Activated T-helper 9 cell treated with anti-CD3 and anti-CD28 coated beads, Interleukin-2, amount 50 U/mL, for 16 hours (primary cell): ENCODE measurements at places on chromosomes 4 and X.

- no peak for DNase-seq
Observed at GRCh38 chrX:151384807-151385206, 12.2 kb upstream of the VMA21 start.

DNA sequence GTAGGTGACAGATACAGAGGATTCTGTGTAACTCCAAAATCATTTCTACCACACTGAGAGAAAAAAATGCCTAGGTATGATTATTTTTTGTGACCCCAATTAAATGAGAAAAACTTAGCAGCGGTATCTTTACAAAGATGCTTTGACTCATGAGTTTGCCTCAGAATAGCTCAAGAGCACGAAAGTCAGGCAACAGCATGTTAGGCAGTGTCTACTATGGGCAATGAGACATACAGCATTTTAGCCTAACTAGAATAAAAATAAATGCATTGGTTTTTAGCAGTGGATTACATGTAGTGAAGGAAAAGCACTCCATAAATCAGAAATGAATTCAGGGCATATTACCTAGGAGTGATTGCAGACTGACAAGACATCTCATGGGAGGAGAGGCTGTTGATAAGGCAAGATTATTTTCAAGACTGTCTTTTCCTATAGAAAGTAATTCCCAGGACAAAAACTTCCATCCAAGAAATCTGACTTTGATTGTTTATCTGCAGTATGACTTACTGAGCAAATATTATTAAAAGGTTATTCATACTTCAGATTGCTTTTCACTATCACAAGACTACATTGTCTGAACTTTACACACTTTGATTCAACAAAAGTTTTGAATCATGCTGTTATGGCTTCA is 3.6 kb downstream of the ANXA10 start:
- no peak for DNase-seq

GRCh38 chr4:60808726-60809485 is 391.2 kb upstream of the ADGRL3 start:
- no peak for DNase-seq

DNA sequence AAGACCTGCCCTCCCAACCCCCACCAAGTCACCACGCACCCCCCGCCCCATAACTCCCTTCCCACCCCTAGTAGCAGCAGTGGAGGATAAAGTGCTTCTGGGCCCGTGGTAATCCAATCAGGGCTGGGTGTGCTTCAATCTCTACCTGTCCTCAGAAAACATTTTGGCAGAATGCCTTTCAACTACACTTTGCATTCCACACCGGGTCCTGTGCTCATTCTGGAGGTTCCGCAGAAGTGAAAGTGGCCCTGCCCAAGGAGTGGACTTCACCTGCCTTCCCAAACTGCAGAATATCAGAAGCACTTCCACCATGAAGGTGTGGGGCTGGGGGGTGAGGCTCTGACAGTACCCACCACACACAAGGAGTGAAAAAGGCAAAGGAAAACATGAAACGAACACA is 322.3 kb downstream of the DHX15 start:
- DNase-seq: no peak

GRCh38 chr4:186701273-186701672 is 22.4 kb downstream of the FAT1 start:
- DNase-seq: no peak

- DNase-seq: no peak
Observed at GRCh38 chr4:31104043-31104442, 383.9 kb downstream of the PCDH7 start.

DNA sequence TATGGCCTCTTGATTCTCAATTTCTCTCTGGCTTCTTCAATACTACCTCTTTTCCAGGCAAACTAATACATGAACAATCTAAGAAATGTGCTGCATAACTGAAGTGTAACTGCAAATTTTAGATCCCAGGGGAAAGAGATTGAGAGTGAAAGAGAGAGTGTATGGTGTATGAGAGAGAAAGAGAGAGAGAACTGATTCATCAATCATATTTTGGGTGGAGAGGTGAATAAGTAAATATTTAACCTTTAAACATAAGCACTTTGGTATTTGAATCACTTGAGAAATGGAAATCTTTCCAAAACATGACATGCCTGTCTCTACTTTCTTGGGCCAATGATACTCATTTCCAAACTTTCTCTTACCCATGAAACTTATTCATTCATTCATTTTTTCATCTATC is 147.2 kb upstream of the DIPK2B start:
- no peak for DNase-seq

GRCh38 chrX:49191574-49192011 is 5.4 kb upstream of the PRICKLE3 start:
- DNase-seq: no peak

DNA sequence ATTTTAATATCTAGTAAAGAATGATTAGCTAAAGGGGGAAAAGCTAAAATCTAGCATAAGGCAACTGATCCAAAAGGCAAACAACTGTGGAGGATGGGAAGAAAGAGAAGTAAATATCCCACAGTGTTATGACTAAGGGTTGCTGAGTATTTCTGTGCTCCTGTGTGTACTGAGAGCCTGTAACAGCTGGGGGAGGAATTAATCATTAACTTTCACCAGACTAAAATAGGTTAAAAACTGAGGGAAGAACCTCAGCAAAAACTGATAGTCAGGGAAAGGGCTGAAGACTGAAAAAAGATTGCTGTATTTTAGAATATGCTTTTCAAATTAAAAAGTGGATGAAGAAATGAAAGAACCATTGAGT is 365.9 kb downstream of the CXXC4 start:
- no peak for DNase-seq

GRCh38 chr4:120858776-120859175 is 63.8 kb downstream of the PRDM5 start:
- no peak for DNase-seq

DNA sequence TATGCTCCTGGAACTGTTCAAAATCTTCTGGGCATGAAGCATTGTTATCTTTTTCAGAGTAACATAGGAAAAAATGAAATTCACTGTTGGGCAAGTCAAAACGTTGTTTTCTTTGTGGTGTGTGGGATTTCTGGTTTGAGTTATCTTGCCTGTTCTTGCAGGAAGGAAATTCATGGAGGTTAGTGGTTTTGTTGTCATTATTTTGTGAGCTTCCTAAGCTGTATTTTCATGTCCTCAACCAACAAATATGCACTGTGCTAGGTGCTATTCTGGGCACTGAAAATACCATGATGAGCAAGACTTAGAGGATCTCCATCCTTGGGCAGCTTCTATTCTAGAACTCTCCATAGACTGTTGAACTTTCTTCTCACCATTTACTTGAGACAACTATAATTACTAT is 16.9 kb downstream of the SPINK2 start:
- no peak for DNase-seq

- DNase-seq: no peak
Observed at GRCh38 chr4:17347445-17347844, 164.4 kb downstream of the QDPR start.

- peak; percentile 57 for DNase-seq
Observed at GRCh38 chrX:49079489-49080428, at the start of gene WDR45. Gene WDR45, minus strand, starts transcription at chrX:49079887. Its CDS starts 1,792 bp downstream, at chrX:49078095.

DNA sequence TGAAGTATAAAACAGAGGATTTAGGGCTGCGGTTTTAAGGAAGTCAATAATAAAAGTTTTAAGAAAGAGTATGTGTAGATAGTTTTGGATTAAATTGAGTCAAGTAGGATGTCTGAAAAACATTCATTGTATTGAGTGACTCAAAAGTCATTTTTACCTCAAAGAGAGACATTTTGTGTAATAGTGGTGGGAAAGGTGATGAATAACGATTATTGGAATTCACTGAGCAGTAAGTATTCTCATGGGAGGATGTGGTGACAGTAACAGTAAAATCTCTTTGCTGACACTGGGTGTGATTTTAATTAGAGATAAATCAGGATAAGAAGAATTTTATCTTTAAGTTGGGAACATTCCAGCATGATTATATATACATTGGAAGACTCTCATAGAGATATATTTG is 233.6 kb downstream of the PDHA2 start:
- DNase-seq: no peak

GRCh38 chrX:69109706-69110105 is 55.5 kb downstream of the PJA1 start:
- DNase-seq: no peak

DNA sequence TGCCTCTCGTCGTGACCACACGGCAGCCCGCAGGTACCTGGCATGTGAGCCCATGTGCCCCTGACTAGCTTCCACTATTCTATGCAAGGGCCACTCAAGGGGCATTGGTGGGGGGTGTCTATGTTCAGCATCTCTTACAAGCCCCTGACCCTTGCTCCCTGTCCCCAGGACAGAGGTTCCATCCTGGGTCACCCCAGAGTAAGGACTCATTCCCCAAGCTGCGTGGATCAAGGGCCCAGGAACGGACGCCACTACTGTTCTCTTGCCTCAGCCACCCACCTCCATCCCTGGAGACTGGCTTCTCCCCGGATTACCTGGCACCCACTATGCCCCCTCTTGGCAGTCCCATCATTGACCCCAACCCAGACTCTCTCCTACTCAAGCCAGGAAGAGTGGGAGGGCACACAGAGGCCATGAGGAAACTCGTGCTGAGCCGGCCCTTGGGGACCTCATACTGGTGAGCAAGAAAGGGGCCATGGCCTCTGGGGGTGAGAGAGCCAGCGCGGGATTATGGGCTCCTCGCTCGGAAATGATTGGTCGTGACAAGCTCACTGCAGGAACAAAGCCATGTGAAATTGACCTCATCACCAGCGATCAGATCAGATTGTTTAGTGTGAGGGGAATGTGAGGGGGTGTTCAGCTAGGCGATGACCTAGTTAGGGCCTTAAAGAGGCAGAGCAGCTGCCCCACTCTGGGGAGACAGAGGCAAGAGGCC is 50.1 kb upstream of the PJA1 start:
- no peak for DNase-seq

DNA sequence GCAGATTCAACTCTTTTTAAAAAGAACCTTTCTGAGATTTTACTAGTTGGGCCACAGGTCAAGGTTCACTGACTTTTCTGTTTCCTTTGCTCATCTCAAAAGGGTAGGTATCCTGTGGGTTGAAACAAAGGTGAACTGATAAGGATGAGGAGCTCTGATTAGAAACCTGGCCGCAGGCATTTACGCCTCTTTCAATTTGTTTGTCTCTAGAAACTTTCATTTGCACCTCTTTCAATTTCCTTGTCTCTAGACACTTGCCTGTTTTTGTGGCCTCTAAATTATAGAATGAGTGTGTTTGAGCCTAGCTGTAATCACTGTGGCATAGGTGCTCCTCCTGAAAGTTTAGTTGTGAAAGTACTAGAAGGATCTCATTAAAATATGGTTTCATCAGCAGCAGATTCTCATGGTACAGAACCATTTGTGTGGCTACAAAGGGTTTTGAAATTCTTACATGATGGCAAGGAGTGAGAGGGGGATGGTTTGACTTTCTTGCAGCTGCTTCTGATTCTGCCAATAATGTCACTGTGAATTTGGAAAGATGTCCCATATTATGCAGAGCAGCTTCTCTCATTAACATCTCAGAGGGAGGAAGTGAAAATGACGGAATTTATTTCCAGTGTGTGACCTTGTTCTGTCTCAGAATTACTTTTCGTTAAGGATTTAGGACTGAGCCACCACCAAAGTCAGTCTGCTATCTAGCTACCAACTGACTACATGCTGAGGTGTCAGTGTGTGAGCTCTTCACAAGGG is 142.2 kb downstream of the SH2D1A start:
- no peak for DNase-seq

DNA sequence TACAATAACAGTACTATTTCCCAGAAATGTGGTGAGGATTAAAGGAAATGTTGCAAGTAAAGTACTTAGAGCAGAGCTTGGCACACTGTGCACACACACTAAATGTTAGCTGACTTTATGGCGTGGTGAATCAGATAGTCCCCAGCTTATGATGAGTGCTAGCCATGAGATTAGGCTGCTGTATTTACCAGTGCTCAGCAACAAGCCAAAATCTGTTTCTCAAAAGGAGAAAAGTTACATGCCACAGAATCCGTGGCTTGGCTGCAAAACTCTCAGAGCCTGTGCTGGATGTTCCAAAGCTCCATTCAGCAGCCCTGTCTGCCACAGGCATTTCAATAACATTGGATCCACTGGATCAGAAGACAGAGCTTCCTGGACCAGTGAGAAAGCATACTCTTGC is 12.8 kb upstream of the STBD1 start:
- DNase-seq: no peak

- DNase-seq: no peak
Observed at GRCh38 chrX:105845631-105846030, 23.3 kb downstream of the NRK start.

DNA sequence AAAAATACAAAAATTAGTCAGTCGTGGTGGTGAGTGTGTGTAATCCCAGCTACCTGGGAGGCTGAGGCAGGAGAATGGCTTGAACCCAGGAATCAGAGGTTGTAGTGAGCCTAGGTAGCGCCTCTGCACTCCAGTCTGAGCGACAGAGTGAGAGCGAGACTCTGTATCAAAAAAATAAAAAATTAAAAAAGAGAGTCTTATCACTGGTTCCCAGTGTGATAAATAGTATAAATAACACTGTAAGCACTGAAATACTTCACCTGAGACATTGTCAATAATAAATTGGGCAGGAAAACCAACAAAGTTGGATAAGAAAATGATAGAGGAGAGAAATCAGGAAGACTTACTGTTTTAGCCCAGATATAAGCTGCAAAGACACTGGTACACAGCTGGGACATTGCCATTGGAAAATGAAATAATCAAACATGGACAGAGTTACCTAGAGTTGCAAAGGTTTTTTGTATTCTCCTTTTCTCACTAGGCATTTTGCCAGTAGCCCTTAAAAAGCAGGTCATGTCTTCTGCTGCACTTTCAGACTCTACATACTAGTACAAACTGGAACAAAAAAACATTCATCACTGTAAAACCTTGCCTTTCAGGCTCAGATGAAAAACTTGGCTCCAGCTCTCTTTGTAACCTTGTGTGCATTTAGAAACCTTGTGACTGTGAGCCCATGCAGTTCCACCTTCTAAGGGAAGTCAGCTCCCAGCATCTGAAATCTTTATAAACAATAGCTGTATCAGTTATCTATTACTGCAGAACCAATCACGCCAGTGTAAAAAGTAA is 55.0 kb upstream of the PPP1R2C start:
- no peak for DNase-seq

GRCh38 chrX:84336646-84337045 is 148.6 kb upstream of the RPS6KA6 start:
- no peak for DNase-seq

GRCh38 chrX:45719751-45720501 is 519.2 kb upstream of the DIPK2B start:
- no peak for DNase-seq

DNA sequence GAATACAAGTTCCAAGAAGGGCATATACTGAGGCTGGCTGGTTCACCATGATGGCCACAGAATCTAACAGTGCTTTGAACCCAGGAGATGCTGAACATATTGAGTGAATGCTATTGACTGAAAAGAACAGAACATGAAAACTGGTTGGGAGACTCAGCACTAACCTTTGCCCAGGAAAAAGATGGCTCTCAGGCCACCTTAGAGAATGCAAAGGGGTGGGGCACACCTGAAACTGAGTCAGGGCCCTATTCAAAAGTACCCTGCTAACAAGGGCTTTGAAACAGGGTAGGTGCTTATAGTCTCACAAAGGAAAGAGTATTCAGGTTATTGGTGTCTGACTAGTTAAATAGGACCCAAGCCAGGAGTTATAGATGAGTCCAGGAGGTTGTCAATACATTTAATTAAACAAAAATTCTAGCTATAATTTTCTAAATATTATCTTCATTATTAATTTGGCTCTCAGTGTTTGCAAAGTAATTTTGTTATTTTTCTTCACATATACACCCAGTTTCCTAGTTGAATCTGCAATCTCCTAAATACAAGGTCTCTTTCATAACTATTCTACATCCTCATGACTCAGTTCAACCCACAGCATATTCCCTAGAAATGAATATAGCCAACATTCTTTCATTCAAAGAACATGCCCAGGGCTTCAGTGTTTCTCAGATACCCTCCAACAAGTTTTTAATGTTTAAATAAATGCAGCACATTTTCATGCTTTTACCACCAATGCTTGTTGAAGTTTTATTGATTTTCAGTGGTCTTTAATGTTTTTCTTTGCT is 144.2 kb upstream of the RAPGEF2 start:
- DNase-seq: no peak
